ENCODE measurements at places on chromosomes 12 and 14.

GRCh38 chr14:52286661-52287649, 19.5 kb downstream of the PTGDR start:
- DNase-seq, result no peak

- no peak for DNase-seq
Observed at GRCh38 chr14:61129168-61129745, 148.2 kb downstream of the SLC38A6 start.

DNA sequence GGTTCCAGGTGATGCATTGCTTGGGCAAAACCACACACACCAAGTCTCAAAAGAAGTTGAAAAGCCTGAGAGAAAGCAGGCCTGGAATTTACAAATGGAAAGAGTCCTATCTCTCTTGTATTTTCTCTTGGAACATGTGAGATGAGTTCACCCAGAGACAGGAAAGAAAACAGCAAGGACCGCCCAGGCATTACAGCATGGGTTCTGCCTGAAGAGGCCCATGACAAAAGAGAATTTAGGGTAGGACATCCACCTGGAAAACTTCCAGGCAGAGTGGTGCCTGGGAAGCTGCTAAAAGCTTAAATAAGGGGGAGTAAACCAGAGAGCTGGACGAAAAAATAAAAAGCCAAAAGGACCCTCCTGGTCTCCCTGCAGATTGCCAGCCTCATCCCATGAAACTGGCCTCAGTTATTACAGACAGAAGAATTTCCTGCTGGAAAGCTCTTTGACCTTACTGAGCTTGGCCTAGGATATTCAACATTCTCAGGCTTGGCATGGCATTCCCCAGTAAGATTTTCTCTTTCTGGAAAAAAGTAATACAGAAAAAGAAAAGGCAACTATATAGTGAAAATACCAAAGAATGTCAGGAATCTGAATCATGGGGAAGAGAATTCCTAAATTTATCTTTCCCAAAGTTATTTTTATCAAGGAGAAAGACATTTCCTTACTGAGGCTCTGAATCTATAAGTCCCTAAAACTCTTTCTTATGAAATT, 121.3 kb upstream of the NUDT4 start:
- no peak for DNase-seq

DNA sequence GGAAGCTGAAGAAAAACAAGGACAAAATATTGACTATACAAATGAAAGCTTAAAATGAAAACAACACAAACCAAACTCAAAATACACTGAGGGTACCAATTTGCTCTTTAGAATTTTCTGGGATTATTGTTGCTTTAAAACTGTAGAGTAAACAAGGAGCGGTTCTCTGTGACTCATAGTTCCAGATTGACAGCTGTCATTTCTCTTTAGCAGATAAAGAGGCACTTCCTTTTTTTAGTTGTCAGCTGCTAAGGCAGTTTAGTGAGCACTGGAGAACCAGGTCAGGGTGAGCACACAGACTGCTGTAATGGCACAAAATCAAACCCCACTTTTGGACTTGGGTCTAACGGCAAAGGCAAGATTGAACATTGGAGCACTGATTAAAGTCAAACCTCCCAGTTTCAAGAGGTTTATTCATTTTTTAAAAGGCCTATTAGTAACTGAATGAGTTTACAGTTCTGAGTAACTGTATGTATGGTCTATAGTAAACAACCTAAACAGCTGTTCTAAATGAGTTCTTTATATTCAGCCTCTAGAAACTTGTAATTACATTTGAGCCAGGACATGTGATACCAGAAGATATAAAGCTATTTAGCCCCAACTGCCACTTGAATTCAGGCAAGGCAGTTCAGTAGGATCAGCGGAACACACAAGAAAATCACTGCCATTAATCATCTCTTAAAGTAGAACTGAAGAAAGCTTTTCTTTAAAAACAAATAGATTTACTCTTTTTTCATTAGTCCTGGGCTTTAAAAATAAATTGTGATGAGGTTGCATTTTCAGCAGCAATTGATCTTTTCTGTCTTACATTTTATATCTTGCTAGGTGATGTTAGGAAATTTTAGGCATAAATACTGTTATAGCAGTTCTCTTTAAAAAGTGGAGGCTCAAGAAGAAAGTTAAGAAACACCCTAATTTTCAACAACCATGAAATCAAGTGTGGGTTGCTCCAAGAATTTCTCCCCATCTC, 71.7 kb upstream of the PRICKLE1 start:
- no peak for DNase-seq

- DNase-seq, result no peak
Observed at GRCh38 chr12:65362234-65363031, 84.0 kb downstream of the MSRB3 start.

- peak; percentile 62 for DNase-seq
Observed at GRCh38 chr14:89027097-89027740, 202.8 kb downstream of the TTC8 start.

- no peak for DNase-seq
Observed at GRCh38 chr14:54503486-54503885, 6.2 kb upstream of the CGRRF1 start.

- DNase-seq, result no peak
Observed at GRCh38 chr12:12776261-12776660, 9.2 kb upstream of the APOLD1 start.

DNA sequence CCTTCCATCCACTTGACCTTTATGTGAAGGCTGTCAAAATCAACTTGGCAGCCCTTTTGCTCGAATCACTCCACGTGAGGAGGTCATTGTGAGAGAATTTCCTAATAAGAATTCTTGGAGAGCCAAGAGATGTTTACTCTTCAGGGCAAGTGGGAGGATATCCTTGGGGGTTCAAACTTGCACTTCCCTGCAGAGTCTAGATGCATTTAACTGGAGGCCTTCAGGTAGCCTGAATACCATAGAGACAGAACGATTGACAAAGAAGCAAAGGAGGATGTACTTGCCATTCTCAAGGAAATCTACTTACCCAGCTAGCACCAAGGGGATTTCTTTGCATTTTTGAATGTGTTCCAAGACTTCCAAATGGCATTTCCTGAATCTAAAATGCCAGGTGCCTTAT, 1702.6 kb upstream of the FLRT2 start:
- DNase-seq, result no peak

DNA sequence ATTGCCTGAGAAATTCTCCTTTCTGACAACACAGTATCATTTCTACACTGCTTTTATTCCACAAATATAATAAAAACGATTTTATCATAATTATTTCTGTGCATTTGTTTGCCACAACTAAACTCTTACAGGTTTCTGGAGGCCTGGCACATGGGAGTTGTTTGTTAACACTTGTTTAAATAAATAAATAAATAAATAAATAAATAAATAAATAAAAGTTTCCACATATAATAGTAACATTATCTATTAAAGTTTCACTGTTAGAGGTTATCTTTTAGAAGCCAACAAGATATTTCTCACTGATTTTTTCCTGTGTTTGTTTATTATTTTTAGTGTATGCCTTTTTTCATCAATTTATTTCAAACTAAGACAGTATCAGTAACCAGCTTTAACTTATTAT, 323.3 kb downstream of the FOXG1 start:
- no peak for DNase-seq

- DNase-seq, result no peak
Observed at GRCh38 chr12:42221726-42222125, 16.3 kb downstream of the YAF2 start.

DNA sequence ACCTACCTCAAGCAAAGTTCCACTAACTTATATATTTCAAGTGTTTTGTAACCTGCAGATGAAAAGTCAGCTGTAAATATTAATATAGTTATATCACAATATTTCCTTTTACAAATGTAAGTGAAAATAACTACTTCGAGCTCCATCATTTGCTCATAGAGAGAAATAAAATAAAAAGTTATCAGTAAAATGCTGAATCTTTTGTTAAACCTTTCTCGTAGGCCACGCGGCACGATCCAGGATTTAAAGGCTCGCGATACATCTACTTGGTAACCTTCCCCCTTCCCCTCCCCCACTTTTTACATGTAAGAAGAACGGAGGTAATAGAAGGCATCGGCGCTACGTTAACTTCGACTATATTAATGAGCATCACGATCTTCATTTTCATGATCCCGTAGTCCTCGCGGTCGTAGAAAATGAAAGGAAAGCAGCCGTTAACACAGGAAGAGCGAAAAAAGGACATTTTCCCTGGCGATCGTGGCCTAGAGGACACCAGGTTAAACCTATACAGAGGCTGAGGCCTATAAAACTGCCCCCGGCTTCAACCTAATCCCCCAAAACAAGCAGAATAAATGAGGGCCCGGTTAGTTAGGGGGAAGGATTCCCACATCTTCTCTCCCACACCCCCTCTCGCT, 508 bp downstream of the HNRNPC start:
- peak; percentile 66 for DNase-seq

- no peak for DNase-seq
Observed at GRCh38 chr14:59317798-59318505, 129.5 kb downstream of the DAAM1 start.

DNA sequence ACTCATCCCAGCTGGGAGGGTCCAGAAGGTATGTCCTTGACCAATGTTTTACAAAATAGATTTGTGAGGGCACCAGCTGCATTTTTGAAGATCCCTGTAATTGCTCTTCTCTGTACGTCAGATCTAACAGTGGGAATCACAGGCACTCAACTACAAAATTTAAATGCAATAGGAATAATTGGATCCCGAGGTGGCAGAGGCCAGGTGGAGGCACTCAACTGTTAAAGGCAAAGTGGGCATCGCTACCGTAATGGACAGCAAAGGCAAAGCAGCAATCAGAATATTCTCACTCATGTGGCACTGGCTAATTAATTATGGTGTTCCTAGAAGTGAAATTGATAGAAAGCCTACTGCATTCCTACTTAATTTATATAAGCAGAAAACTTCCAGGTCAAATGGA, 27.9 kb upstream of the PSMC1 start:
- DNase-seq, result no peak

DNA sequence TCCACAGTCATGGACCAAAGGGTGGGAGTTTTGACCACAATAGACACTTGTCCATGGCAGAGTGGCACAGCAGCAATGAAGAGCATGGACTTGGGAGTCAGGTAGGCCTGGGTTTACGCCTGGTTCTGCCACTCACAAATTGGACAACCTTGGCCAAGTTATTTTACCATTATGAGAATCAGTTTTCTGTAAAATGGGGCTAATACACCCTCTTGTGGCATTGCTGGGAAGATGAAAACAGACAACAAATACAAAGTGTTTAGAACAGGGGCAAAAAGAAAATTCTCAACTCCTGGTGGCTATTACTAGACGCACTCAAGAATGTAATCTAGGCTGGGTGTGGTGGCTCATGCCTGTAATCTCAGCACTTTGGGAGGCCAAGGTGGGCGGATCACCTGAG, 2.6 kb downstream of the C12orf43 start:
- DNase-seq, result no peak

GRCh38 chr12:66548338-66549049, 130.4 kb downstream of the GRIP1 start:
- no peak for DNase-seq

All from activated CD4-positive, alpha-beta T cell treated with anti-CD3 and anti-CD28 coated beads, Interleukin-10, Interleukin-2, amounts not matched to agents 100 ng/mL and 50 ng/mL, durations not matched to agents 16 hours and 8 hours (primary cell).